ENCODE measurements at places on chromosomes 11 and 22.

DNA sequence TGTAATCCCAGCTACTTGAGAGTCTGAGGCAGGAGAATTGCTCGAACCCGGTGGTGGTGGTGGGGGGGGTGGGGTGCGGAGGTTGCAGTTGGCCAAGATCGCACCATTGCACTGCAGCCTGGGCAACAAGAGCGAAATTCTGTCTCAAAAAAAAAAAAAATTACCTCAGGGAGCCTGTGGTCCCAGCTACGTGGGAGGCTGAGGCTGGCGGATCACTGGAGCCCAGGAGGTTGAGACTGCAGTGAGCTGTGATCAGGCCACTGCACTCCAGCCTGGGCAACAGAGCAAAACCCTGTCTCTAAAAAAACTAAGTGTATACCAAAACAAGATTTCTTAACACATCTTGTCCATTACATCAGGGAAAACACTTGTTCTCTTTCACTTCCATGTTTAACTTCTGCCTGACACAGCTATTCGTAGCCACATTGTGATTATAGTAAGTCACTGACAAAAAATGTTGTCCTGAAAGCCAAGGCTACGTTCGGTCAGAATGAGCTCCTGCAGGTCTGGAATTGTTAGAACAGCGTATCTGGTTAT lies 1.4 kb downstream of the TMEM80 start:
- DNase-seq, result peak; percentile 41

GRCh38 chr22:41699264-41700107 lies at the start of gene MEI1:
TSS of gene MEI1 (plus strand) at chr22:41699503. CDS start at chr22:41699539, 36 bp downstream.
- DNase-seq, result peak; percentile 96

- no peak for DNase-seq
These were observed 10.5 kb upstream of the ARHGAP32 start for GRCh38 chr11:129202646-129203045.

- DNase-seq, result no peak
These were observed 160.9 kb downstream of the TRIM29 start for GRCh38 chr11:119976805-119977560.

DNA sequence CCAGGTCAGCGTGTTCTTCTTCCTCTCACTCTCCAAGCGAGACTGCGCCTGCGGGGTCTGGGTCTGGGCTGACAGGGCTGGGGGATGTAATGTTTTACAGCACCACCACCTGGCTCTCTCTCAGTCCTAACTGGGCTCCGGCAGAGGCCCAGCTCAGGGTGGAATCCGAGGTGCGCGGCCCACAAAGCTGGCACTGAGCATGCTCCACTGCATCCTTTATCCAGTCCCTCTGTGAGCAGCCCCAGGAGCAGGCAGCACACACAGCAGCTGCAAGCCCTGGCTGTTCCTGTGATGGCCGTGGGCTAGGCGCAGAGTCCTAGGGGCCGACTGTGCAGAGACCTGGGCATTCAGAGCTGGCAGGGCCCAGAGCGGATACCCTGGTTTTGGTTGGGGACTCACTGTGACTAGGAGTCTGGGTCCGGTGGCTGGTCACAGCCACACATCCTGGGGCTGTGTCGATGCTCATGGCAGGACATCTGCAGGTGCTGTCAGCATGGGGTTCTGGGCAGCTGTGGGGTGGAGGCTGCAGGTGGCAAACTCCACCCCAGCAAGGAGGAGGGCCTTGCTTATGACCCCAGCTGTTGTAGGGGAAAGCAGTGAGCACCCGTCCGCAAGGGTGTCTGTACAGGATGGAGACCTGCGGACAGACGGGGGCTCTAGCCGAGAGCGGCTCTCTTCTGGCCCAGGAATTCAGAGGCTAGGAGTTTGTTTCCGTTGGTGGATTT lies 4.0 kb downstream of the LRRC75B start:
- no peak for DNase-seq

GRCh38 chr11:69193629-69194028 lies 37.9 kb downstream of the SMIM38 start:
- no peak for DNase-seq
